ENCODE measurements at places on chromosomes 7 and 10.
A peak's percentile ranks its signal among the peaks of the same experiment; 100 is the strongest.

GRCh38 chr10:78925800-78926319 is 142.9 kb upstream of the ZMIZ1 start:
- peak; percentile 41 for DNase-seq

DNA sequence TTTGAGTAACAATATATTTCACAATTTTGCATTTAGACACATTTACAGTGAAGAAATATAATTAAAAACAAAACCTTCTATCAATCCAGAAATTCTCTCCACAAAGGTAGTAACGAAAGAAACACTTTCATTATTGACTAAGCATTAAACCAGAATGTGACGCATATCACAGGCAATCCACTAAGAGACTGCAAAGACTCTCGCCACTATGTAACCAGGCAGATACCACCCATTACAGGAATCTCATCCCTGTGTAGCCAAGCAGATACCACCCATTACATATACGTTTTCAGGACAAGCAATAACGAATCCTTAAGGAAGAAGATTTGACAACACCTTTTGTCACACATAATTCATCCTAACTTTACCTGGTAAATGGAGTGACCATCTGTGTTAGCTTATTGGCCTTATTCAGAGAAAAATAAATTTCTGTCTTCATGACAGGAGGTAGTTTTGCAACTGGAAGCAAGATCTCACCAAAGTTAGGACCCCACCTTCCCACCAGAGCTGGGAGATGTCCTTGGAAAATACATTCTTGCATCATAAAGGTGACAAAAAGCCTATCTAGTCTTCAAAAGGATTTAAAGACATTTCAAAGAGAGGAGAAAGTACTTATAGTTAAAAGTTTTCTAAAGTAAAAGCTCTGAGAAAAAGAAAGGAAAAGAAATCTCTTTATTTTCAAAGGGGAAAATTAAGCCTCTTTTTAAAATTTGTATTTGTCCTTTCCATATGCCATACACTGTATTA is 30.8 kb downstream of the LRRC17 start:
- no peak for DNase-seq

- DNase-seq = no peak
Measured at GRCh38 chr10:121312587-121312986, 285.7 kb downstream of the FGFR2 start.

- DNase-seq = no peak
Measured at GRCh38 chr10:52751337-52751736, 21.2 kb downstream of the MBL2 start.

Measured in ACHN (cell line).